ENCODE measurements at places on chromosomes 1 and 21. TPM values are rescaled to one million over a fixed set of nuclear protein-coding genes. Genes with fewer than 3 reads are reported as not detected.

Gene BTBD19
- total RNA-seq, result 8.2 TPM

GRCh38 chr1:234889643-234890042, 239.0 kb downstream of the TOMM20 start:
- DNase-seq, result no peak

DNA sequence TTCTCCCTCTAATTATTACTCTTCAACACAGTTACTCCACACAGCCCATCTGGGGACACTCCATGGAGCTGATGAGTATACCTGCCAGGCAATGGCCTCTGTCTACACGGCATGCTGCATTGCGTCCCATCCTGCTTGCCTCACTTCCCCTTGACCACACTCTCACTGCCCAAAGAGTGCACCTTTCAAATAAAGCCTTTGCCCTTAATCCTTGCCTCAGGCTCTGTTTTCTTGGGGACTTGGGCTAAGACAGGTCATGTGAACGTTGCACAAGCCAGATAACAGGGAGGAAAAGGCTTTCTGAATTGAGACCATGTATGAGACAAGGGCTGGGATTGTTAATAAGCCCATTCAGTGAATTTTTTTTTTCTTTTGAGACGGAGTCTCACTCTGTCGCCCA, 40.0 kb upstream of the SIM2 start:
- DNase-seq, result no peak

DNA sequence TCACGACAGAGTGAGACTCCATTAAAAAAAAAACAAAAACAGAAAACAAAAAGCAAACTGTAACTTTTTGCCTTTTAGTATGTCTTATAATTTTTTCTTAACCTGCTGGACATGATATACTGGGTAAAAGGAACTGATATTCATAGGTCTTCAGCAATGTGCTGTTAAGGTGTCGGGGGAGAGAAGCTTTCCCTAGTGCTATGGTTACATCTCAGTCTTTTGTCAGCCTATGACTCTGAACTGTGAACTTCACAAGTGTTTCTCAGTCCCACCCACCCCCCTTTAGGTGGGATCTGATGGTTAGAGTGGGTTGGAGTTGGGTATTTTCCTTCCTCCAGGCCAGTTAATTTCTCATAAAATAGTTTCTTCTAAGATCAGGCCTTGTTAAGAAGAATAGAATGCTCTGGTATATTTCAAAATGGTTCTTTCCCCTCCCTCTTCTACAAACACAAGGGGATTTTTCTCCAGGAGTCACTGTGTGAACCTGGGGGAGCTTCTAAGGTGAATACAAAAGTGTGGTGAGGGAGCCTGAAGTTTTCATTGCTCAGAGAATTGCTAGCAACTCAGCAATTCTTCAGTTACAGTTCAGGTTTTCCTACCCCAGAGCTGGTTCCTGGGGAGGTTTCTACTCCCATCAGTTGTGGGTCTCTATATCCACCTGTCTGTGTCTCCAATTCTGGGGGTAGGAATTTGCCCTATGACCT, 16.1 kb upstream of the EDARADD start:
- DNase-seq, result no peak

DNA sequence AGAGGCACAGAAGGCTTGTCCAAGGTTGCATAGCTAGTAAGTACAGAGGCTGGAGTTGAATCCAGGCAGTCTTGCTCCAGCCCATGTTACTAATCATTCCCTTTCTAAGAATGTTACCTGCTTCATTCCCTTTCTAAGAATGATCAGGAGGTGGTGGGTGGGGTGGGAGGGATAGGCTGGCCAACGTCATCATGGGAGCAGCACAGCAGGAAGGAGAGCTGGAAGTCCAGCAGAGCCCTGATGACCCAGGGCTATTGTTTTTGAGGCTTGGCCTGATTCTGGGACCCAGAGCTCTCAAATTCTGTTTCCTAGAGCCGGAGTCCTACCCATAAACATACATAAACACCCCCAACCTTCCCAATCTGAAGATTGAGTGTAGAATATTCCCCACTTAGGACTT, 11.8 kb upstream of the CSF1 start:
- no peak for DNase-seq

Gene ITPKB
- total RNA-seq, result 35.8 TPM

DNA sequence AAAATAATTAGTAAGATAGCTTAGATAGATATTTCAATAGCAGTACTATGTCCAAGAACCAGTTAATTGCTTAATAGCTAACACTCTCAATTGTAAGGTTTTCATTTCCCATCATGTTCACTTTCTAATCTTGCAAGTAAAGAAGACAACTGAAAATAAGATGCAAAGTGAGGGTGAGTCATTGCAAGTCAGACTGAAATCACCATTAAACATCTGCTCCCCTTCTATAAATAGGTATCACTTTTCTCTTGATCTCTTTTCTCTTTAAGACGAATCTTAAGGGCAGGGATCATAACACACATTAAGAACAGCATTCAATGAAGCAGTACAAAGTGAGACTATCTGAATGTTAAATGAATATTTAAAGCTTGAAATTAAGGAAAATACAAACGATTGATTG, 40.4 kb downstream of the UBR4 start:
- DNase-seq, result no peak

Gene SH2D2A
- 2.2 TPM for total RNA-seq

GRCh38 chr1:25568090-25568833, 24.9 kb downstream of the LDLRAP1 start:
- DNase-seq, result no peak

DNA sequence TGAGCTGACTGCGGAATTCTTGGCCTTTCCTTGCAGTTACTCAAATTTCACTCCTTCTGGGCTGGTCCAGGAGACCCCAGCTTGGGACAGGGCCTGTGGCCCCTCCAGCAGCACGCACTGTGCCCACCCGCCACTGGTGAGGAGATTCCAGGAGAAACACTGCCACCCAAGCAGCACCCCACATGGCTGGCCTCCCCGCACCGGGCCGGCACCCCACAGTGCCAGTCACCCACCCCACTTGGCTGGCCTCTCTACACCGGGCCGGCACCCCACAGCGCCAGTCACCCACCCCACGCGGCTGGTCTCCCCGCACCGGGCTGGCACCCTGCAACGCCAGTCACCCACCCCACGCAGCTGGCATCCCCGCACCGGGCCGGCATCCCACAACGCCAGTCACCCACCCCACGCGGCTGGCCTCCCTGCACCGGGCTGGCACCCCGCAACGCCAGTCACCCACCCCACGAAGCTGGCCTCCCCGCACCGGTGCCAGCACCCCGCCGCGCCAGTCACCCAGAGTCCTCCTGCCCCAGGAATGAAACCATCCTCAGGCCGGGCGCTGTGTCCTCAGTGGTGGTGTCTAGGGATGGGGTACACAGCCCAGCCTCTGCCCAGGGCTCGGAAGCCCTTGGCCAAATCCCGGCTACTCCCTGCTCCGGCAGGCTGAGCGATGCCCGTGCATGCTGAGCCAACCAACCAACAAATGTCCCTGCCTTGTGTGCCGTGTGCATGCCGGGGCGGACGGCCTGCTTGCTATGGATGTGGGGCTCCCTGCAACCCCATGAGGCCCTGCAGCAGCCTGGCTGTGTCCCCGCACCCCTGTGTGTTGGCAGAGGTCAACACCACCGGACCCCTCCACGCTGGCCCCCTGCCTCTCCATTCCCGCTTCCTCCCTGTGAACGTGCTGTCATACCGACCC, 38.6 kb upstream of the TSPEAR start:
- no peak for DNase-seq

Gene PRAMEF10
- total RNA-seq, result not detected

DNA sequence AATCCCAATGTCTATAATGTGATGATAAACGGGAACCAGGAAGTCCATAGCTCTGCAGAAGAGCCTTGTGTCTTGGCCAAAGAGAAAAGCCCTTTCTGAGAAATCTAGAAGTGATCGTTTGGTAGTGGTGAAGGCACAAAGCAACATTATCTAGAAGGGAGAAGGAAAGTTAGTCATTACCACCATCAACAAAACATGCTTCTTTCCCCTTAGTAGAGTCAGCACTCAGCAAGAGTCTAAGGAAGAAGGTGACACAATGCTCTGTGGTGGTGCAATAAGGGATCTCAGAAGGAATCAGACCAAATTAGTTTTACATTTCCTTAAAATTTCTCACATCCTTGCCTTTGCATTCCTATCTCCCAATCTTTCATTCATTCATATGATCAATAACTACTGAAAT, 134.4 kb upstream of the PRDX6 start:
- DNase-seq, result no peak

GRCh38 chr1:4075436-4076225, 175.6 kb upstream of the C1orf174 start:
- DNase-seq, result no peak

Gene EFNA1
- 29.2 TPM for total RNA-seq

GRCh38 chr1:159989581-159989980, 35.5 kb upstream of the SLAMF9 start:
- no peak for DNase-seq

DNA sequence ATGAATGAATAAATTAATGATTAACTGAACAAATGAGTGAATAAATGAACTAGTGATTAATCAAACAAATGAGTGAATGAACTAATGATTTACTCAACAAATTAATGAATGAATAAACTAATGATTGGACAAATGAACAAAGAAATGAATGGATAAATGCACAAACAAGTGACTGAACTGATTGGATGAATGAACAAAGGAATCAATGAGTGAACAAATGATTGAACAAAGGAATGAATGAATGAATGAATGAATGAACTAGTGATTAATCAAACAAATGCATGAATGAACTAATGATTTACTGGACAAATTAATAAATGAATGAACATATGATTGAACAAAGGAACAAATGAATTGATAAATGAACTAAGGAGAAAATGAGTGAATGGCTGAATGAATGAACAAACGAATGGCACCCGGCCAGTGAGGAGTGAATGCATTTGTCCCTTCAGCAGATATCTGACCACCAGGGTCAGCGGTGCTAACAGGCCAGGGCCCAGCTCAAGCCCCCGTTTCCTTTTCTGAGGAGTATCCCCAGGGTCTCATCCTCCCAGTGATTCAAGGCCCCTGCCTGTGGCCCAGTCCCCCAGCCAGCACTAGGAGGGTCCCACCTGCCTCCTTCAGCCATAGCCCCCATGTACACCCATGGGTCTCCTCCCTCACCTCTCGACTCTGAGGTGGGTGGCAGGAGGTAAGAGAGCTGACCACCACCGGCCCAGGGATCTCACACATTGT, 49.9 kb downstream of the WNT9A start:
- peak; percentile 0 for DNase-seq

GRCh38 chr1:232457595-232457994, 172.3 kb downstream of the SIPA1L2 start:
- DNase-seq, result no peak

DNA sequence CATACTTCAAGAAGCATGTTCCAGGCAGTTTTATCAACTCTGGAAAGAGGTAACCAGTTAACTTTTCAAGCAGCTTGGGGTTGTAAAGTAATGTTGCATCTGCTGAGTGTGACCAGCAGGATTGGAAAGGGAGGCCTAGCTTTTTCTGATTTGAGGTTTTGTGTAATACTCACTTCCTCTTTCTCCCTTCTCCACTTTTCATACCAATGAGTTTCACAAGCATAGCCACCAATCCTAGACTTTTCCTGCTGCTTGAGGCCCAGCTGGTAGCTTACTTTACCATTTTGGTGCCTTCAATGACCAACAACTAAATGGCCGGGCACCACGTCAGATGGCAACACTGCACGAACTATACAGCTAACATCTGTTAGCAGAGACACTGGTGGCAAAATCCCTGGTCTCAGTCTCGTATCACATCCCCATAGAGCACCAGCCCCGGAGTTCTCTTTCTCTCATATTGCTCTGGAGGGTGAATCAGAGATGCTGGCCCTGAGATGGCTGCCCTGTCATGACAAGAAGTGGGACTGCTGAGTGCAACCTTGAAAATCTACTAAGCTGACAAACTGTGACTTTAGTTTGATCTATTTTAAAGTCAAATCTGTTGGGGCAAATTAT, 14.8 kb upstream of the GPR88 start:
- no peak for DNase-seq

Gene CLCNKB
- not detected for total RNA-seq

Gene EPHX1
- 149 TPM for total RNA-seq

DNA sequence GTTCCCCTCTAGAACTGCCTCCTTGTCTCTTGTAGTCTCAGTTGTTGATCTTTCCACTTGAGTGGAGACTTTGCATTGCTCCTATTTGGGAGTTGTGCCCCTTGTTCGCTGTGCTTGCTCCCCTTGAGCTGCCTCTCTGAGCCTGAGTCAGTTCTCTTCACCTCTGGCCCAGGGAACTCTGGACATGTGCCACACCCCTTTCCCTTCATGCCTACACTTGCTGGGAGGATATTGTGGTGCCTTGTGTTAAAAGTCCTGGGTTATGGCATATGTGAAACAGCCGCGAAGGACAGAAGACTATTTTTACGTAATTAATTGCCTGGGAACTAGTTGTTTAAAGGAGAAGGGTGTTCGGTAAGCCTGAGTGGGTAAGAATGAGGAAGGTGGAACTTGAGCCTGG, 32.2 kb upstream of the RPTN start:
- DNase-seq, result no peak

DNA sequence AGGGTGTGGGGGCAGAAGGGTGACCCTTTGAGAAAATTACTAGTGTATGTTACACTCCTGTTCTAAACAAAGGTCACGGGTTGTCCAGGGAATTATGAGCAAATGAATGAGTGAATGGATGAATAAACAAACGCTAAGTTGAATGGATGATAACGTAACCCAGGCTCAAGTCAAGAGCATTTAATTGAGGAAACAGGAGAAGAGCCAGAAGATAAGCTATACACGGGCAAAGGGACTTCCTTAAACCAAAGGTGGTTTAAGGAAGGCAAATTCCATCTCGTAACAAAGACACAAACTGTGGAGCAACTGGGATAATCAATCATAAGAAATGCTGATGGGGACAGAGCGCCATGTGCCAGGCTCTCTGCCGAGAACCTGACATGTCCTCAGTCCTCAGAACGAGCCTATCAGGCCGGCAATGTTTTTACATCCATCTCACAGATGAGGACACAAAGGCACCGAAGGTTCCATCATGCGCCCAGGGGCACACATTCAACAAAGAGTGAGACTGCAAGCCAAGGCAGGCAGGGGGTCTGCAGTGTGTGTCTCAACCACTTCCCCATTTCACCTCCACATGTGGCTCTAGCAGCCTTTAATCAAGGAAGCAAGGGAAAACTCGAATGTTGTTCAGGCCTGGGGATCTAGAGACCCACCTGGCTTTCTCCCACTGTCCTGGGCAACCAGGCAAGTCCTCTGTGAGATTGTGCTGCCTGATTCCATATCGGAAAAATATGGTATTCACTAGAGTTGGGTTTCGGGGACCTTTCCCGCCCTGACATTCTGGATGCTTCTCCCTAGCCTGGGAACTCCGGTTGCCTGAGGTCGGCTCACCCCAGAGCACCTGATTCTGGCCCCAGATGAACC, 126.8 kb upstream of the EDN2 start:
- no peak for DNase-seq

DNA sequence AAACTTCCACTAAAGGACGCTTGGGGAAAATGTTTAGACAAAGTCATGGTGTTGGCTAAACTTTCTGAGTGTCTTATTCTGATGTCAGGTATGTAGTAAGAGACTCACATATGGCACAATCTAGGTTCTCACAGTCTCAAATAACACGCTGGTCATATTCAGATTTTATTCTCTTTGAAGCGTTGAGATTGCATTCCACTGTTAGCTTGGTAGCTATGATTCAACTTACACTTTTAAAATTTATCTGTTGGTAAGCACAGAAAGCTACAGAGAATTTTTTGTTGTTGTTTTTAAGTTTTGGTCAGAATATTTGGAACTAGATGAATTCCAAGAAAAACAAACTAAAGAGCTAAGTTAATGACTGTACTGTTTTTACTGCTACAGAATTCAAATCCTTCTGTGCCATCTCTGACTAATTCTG, 126.7 kb downstream of the PRRX1 start:
- no peak for DNase-seq

- no peak for DNase-seq
These were observed 397.2 kb downstream of the OMA1 start for GRCh38 chr1:58149271-58149812.

Gene DNAJC11
- total RNA-seq, result 29.8 TPM
